ENCODE measurements at places on chromosomes 4 and X.
A peak's percentile ranks its signal among the peaks of the same experiment; 100 is the strongest.

GRCh38 chr4:139711461-139711860 lies 45.8 kb downstream of the MGST2 start:
- DNase-seq: no peak

GRCh38 chr4:142581881-142582280 lies 264.2 kb downstream of the INPP4B start:
- no peak for DNase-seq

- DNase-seq: peak; percentile 3
Measured at GRCh38 chr4:121192480-121192879, 28.4 kb upstream of the TNIP3 start.

GRCh38 chr4:38328989-38329729 lies 334.8 kb upstream of the KLF3 start:
- no peak for DNase-seq

DNA sequence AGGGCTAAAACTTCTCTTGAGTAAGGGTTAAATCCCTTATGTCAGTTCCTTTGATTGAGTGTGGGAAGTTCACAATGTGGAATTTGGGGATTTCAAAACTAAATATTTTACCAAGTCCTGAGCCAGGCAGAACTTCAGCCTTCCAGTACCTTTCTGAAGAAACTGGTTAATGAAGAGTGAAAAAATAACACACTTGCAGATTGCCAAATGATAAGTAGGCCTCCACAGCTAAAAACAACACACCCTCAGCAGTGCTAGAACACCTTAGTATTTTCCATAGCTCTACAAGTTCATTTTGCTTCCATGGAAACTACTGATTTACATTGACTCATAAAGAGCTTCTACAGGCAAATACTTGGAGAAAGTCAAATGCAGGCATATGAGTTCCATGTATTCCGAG lies 326.8 kb downstream of the ZNF674 start:
- DNase-seq: no peak

- DNase-seq: no peak
Measured at GRCh38 chrX:40157228-40158035, 59.7 kb upstream of the BCOR start.
